ENCODE measurements at places on chromosomes 5 and 9.

- no peak for DNase-seq
Observed at GRCh38 chr9:1747417-1747967, 267.7 kb upstream of the SMARCA2 start.

GRCh38 chr5:32143617-32144377 lies 30.3 kb downstream of the GOLPH3 start:
- DNase-seq: no peak

GRCh38 chr5:170149206-170149515 lies 43.5 kb downstream of the FOXI1 start:
- no peak for DNase-seq

DNA sequence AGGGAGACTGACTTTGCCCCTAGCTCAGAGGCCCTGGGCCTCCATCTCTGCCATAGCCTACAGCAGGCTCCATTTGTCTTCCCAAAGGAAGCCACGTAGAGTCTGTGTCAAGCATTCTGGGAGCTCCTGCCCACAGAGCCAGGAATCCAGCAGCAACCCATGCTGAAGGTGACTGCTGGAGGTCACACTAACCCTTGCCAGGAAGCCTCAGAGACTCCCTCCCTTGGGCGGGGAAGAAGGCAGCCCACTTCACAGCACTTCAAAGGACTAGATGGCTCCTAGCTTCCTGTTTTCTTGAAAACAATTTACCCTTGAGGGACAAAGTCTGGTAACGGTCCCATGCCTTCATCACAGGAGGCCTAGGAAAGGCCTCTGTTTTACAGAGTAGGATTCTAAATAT lies 1.7 kb downstream of the CKMT2 start:
- DNase-seq: no peak

DNA sequence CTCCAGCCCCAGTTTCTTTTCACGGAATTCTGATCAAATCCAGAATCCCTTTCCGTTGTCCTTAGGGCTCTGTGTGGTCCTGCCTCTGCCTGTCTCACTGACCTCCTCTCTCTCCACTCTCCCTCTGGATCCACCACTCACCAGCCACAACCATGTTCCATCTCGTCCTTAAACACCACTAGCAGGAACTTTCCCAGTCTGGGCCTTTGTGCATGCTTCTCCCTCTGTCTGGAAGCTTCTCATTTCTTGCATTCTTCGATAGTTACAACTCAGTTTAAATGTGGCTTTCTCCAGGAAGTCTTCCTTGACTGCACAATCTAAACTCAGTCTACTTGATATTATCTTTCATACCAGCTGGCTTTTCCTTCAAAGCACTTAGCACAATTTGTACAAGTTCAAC lies 117.7 kb upstream of the MSX2 start:
- no peak for DNase-seq

DNA sequence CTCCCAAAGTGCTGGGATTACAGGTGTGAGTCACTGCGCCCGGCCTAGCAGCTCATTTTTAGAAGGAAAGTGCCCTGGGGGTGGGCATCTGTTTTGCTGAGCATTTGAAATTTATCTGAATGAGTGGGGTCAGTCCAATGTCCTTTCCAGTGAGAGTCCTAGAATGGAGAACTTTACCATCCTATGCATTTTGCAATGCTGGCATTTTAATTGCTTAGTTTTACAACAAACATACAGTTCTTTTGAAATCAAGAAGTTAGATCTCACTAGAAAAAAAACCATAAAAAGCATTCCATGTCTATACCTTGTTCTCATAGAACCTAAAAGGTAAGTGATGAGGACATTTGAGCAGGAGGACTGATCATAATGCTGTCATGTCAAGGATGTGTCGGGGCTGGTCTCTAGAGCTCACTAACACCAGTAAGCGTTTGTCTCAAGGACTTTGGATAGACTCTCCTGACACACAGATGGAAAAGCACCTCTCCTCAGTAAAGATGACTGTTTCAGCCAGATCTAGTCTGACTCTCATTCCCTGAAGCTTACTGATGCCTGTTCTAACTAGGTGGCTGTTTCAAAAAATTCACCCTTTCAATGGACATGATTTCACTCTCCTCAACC lies 83.9 kb downstream of the DCP2 start:
- DNase-seq: no peak

GRCh38 chr5:134189031-134189430 lies 12.3 kb upstream of the SKP1 start:
- no peak for DNase-seq

- DNase-seq: no peak
Observed at GRCh38 chr5:78447775-78448424, 87.5 kb downstream of the SCAMP1 start.

DNA sequence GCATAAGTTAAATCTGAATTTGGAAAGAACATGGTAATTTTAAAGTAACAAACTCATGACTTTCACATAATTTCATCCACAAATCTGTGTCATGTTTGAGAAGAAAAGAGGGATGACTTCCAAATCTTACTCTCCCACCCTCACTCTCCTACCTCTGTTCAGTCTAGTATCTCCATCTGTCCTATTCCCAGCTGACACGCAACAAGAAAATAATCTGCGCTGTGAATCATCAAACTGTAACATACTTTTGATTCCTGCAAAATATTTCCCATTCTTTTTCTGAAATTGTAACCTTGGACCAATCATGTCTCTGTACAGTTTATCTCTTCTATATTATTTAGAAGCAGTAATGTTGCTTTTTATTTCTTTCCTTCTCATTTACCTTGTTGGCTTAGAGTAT lies 91.4 kb downstream of the SLC12A2 start:
- peak; percentile 84 for DNase-seq

GRCh38 chr9:102101723-102102122 lies 363.3 kb upstream of the GRIN3A start:
- peak; percentile 13 for DNase-seq

- DNase-seq: peak; percentile 41
Observed at GRCh38 chr5:71586052-71586940, 844 bp upstream of the MCCC2 start.

GRCh38 chr5:149938279-149938678 lies 6.3 kb downstream of the PDE6A start:
- peak; percentile 89 for DNase-seq

DNA sequence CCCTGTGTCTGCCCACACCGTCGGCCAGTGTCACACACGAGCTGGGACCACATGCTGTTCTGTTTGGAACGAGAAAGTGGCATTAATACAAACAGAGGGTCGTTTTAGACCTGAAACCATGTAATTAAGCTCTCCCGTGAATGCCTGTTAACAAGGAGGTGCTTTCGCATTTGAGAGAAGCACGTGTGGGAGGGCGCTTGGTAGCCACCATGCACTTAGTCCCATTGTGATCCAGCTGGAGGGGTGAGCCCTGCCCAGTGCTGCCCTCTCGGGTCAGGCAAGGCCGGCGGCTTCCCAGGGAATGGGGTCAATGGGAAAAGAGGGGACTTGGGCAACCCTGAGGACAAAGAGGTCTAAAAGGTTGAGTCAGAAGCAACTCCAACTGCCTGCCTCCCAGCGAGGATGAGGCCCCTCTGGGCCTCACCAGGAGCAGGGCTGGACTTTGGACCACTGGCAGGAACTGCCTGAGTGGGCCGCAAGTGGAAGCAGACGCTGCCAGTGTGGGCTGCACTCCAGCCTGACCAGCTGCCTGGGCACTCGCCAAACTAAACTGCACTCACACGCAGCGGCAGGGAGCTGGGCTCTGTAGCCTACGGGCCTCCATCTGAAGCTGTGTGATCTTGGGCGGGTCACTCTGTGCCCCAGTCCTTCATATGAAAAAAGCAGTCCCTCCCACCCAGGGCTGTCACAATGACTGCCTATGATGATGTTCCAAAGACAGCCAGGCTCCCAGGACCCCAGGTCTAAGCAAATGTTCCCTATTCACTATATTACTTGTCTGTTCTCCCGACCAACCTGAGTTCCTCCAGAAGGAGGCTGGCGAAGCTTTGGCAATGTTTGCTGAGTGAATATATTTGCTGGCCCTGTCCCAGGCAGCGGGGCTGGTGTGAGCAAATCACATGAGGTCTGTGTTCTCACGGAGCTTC lies 195.7 kb downstream of the CDK5RAP2 start:
- peak; percentile 37 for DNase-seq

DNA sequence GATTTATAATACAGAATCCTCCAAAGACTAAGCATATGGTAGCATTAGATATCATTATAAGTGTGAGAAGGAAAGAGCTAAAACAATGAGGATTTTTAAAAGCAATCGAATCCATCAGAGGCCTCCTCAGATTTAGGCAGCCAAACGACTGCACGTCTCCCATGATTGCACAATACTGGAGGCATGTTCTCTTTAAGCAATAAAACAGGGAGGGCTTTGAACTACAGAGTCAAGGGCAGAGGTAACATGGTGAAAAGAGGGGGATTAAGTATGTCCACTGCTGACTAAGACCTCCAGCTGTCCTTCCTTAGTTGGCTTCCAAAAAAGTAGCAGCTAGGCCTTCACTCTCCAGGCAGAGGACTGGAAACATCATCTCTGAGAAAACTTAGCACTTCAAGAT lies 298.7 kb upstream of the RGMB start:
- DNase-seq: no peak

DNA sequence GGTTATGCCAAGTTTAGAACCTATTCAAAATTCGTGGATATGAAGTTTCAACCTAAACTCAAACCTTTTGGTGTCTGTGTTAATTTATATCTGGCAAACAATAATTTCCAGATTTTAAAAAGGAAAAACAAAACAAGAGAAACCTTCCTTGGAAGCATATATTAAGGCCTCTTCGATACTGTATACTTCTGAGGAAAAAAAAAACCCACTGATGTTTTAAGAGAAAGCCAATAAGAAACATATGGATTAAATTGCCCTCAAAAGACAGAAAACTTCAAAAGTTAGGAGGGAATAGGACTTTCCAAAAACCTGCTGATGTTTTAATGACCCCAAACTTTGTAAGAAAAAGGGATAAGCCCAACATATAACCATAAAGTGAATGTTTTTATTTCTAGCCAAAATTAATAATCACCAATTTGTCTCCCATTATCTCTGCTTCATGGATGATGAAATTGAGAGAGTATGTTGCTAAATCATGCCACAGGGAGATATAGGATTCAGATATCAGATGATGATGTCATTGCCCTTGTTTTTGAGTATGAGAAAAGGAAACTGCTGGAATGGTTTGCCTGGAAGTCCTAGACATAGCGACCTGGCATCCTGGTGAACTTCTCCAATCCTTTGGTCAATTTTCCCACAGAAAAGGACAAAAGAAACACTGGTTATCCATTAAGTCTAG lies 423.9 kb downstream of the DMRT2 start:
- DNase-seq: no peak

DNA sequence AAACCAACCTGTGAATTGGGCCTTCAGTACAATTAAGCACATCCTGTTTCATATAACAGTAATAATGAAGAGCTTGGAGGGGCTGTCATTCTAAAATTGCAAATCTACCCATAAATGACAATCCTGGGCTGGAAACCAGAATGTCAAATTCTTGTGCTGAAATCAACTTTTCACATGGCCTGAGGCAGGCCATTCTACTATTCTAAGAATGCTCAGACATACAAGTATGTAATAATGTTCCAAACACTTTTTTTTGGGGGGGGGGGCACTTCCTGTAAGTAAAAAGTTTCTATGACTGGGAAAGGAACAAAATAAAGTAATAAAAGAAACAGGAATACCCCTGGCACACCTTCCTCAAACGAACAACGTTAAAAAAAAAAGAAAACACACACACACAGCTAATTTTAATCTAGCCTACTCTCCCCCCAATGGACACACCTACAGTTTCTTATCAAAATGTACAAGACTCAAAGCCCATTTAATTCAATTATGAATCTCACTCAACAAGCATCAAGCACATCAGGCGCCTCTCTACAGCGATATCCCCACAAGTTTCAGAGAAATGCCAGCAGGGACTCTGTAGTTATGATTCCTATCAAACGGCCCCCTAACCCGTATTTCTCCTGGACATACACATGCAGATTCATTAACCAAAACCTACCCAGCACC lies 1.4 kb downstream of the ETF1 start:
- DNase-seq: peak; percentile 37

All from cardiac fibroblast (primary cell).